ENCODE measurements at places on chromosomes 12 and 14.

DNA sequence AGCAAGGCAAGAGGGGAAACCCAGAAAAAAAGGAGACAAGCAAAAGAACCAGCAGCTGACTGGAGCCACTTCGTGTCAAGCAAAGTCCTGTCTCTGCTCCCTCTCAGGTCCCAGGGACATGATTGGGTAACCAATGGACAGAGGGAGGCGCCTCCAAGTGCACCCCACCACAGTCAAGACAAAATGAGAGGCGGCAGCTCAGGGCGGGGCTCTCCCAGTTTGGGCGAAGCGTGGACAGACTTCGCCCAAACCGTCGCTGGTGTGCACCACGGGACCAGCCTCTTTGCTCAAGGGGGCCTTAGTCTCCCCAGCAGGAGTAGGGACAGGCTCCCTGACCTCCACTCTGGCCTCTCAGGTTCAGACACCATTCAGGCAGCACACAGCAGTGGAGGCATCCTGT is 1.5 kb upstream of the BEGAIN start:
- DNase-seq: no peak

GRCh38 chr12:28925719-28926376 is 223.2 kb upstream of the FAR2 start:
- no peak for DNase-seq

GRCh38 chr12:104454997-104455396 is 1.8 kb upstream of the CHST11 start:
- no peak for DNase-seq

DNA sequence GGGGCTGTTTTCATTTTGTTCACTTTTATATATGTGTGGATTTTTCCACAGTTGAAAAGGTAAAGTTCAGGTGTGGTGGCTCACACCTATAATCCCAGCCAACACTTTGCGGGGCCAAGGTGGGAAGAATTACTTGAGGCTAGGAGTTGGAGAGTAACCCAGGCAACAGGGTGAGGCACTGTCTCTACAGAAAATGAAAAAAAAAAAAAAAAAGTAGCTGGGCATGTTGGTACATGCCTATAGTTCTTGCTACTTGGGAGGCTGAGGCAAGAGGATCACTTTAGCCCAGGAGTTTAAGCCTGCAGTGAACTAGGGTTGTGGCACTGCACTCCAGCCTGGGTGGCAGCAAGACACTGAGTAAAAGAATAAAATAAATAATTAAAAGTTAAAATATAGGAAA is 326.5 kb downstream of the NAV3 start:
- DNase-seq: no peak

DNA sequence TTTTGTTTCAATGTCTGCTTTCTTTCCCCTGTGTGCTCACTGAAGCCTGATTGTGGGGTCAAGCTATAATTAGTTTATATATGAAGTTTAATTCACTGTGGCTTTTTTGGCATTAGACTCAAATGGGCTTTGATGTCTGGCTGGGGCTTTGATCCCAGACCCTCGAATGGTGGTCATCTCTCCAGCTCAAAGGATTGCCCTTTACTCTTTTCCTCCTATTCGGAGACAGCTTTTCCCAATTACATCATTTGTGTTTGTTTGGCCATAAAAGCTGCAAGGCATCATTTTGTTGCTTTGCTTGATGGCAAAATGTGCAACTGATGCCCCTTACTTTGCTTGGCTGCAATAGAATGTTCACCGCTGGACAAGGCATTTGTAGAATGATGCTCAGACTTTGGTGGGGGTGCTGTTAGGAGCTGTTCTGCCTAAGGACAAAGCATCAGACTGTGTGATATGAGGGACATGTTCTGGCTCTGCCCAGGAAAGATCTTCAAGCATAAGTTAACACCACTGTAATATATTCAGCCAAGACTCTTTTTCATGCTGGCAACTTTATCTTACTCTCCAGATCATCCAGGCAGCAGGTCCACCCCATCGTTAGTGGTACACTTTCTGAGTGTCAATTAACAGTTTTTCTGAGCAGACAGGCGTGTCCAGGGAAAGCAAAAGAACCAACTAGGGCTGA is 3.2 kb upstream of the DACT1 start:
- DNase-seq: no peak

GRCh38 chr14:100618318-100618693 is 31.1 kb upstream of the BEGAIN start:
- DNase-seq: no peak

- no peak for DNase-seq
These were observed 472.9 kb downstream of the NOVA1 start for GRCh38 chr14:26124896-26125438.

- no peak for DNase-seq
These were observed 11.2 kb downstream of the BCL2L14 start for GRCh38 chr12:12081836-12082497.

- DNase-seq: no peak
These were observed 328.2 kb downstream of the RPL10L start for GRCh38 chr14:46323404-46323762.

DNA sequence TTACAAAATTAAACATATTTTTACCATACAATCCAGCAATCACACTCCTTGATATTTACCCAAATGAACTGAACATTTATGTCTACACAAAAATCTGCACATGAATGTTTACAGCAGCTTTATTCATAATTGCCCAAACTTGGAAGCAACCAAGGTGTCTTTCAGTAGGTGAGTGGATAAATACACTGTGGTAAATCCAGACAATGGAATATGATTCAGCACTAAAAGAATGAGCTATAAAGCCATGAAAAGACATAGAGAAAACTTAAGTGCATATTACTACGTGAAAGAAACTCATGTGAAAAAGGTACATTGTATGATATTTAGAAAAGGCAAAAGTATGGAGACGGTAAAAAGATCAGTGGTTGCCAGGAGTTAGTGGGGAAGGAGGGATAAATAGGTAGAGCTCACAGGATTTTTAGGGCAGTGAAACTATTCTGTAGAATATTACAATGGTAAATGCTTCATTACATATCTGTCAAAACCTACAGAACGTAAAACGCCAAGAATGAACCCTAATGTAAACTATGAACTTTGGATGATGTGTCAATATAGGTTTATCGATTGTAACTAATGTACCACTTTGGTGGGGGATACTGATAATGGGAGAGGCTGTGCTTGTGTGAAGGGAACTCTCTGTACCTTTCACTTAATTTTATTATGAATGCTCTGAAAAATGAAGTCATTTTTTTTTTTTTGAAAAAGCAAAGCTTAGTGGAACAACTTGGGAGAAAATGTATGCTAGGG is 295.7 kb downstream of the CEP128 start:
- no peak for DNase-seq

DNA sequence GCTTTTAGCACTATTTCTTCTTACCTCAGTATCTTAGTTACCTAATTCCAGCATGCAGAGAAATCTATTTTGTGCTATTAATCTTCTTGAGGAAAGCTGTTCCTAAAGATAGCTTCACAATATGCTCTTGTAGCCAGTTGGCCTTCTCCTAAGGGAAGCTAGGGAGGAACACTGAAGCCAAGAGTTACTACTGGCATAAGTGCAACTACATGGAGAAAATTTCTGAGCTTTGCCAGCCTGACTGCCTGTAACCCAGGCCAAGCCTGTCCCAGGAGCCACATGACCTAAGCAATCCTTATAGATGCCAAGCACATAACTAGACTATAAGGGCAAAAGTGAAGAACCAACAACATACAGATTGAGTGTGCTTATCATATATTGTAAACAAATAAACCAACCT is 890.2 kb downstream of the FLRT2 start:
- DNase-seq: no peak

GRCh38 chr12:3580094-3580749 is 89.2 kb downstream of the PRMT8 start:
- DNase-seq: no peak

DNA sequence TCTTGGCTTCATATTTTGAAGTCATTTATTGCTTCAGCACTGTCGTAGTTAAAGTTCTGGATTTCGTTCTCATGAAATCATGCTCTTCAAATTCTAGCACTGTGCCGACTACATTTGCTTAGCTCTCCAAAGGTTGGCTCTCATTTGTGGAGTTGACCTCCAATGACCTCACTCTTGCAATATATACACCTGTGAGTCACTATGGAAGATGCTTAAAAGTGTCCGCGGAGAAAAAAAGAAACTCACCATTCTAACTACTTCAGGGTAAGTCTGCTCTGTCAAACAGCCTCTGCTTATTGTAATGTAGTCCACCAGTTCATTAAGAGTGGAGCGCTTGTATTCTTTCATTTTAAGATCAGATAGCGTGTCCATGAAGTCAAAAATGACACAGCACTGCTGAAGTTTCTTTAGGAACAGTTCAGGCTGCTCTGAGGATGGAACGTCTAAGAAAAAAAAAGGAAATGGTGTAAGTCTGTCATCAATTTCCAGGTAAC is 89.7 kb downstream of the PPP2R5E start:
- DNase-seq: no peak

DNA sequence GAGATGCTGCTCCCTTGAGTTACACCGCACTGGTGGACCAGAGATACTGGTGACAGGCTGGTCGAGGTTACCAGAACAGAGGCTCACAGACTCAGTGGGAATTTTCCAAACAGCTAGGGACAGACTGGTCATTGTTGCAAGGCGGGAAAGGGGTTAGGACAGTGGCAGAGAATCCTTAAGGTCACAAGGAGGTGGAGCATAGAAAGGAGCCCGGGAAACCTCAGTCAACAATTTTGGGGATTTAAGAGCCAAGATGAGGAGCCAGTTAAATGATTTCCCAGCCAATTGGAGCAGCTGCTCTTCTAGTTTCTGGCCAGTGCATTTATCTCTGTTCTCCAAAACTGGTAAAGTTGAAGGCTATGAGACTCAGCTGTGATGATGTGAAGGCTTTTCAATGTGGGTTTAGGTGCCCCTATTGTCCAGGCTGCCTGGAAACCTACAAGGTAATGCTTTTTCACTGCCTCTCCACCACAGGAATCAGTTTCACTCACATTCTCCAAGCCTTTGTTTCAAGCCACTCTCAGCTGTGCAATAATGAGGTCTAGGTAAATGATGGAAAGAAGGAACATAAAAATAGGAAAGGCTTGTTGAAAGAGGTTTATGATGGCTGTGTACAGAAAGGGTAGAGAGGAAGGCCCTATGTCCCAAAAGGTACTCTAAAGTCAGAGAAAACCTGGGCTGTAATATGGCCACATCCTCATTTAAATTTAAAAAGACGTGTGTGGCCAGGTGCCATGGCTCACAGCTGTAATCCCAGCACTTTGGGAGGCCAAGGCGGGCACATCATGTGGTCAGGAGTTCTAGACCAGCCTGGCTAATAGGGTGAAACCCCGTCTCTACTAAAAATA is 7.0 kb upstream of the TNS2 start:
- DNase-seq: no peak

DNA sequence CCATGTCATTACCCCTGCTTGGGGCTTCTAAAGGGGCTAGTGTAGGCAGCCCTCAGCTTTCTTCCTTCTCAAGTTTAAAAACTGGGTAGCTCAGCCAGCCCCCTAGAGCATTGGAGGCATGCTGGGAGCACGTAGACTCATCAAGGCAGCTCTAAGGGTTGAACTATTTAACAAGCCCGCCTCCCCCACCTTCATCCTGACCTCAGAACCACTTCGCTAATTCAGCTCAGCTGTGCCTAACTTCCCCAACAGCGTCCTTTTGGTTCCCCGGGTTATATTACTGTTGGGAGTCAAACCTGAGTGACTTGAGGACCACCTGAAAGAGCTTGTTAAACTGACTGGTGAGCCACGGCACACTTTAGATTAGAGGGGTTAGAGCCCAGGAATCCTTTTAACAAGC is 30.1 kb downstream of the MAX start:
- no peak for DNase-seq

DNA sequence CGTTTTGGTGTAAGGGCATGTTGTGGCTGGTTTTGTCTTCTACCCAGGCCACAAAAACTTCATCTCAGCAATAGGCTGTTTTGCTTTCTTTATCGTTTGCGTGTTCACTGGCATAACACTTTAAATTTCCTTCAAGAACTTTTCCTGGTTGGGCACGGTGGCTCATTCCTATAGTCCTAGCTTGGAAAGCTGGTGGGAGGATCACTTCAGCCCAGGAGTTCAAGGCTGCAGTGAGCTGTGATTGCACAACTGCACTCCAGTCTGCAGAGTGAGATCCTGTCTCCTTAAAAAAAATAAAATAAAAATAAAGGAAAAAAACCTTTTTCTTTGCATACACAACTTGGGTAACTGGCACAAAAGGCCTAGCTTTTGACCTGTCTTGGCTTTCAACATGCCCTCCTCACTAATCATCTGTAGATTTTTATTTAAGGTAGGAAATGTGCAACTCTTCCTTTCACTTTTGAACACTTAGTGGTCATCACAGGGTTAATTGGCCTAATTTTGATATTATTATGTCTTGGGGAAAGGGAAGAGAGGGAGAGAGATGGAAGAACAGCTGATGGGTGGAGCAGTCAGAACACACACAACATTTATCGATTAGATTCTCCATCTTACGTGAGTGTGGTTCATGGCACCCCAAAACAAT is 78.9 kb upstream of the PSMA6 start:
- DNase-seq: no peak

DNA sequence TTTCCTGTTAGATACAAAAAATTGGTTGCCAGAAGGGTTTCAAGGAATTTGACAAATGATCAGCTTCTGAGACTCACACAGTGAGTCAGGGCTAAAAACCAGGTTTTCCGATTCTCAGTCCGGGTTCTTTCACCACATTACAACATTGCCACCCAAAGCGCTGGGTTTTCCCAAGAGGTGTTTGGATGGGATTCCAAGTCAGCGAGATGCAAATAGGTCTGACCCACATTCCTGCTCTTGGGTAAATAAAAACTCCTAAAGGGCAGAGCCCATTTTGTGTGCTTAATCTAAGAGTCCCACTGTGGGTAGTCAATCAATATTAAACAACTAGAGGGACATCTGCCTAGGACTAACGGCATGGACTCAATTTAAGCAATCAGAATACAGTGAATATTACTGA is 5.4 kb upstream of the RIC8B start:
- no peak for DNase-seq

GRCh38 chr14:102320033-102320660 is 601 bp downstream of the ZNF839 start:
- no peak for DNase-seq

- DNase-seq: no peak
These were observed 158.6 kb downstream of the ZNF664 start for GRCh38 chr12:124131659-124132058.

DNA sequence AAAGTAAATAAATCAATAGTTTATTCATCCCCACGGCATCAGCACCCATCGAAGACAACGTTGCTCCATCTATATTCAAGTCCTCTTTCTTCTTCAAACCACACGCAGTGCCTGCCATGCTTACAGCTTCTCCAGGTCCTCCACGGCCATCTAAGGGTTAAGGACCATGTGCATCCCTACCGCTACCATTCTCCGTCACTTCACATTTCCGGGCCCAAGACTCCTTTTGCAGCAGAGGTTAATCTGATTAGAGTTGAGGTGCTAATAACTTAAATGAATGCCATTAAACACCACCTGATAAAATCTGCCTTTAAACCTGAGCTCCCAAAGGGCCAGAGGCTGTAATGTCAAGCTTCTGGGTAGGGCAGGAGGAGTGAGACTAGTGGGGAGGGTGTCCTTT is 79.7 kb upstream of the CCND2 start:
- no peak for DNase-seq

GRCh38 chr12:52323001-52323400 is 1.8 kb upstream of the KRT83 start:
- DNase-seq: no peak

- DNase-seq: no peak
These were observed 18.9 kb upstream of the POC1B start for GRCh38 chr12:89544681-89545184.

- no peak for DNase-seq
These were observed 31.6 kb upstream of the NR2C1 start for GRCh38 chr12:95104919-95105452.

GRCh38 chr14:60346706-60347105 is 97.7 kb downstream of the PPM1A start:
- DNase-seq: no peak

- DNase-seq: no peak
These were observed 92.7 kb downstream of the MED13L start for GRCh38 chr12:116184763-116185162.

GRCh38 chr14:99648027-99648784 is 3.3 kb downstream of the HHIPL1 start:
- DNase-seq: no peak
